Mesenteric fat pad (tissue), 1 donor: ENCODE measurements at places on chromosomes 6 and 20.

GRCh38 chr6:165052561-165053480 is 256.6 kb downstream of the C6orf118 start:
- no peak for DNase-seq

GRCh38 chr6:170176898-170177771 is 113.7 kb downstream of the DLL1 start:
- DNase-seq: peak; percentile 68

DNA sequence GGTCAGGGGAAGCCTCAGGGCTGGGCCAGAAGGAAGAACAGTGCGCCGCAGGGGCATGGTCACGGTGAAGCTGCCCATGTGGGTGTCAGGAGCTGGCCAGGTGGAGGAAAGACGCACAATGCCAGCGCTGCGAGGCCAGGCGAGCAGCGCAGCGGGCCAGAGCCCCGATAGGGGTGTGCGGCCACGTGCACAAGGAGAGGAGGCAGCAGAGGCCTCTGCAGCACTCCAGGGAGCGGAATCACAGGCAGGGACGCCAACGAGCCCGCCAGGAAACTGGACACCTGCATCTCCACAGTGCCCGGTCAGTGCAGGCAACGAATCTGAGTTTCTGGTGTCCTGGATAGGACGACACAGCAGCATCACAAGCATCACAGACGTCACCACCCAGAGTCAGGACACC is 35.7 kb downstream of the TAF4 start:
- DNase-seq: no peak

DNA sequence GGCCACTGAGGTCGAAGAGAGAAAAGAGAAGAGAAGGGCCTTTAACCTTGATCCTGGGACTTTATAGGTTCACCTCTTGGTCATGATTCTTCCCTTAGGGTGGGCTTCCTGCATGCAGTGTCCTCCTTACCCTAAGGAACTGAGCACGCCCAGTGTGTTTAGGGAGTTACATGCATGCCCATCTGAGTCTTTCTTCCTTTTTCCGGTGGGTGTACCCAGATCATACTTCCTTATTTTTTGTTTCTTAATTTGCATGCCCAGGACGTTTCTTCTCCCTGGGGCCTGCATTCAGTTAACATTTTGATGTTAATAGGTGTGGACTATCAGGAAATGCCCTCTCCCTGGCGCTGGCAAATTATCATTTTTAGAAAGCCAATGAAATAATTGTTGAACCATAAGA is 91.5 kb downstream of the HTR1B start:
- no peak for DNase-seq

- DNase-seq: no peak
These were observed 168.0 kb upstream of the CHD6 start for GRCh38 chr20:41786158-41786557.

GRCh38 chr20:3846378-3846739 is 275 bp upstream of the MAVS start:
- DNase-seq: no peak

- no peak for DNase-seq
These were observed 173.4 kb downstream of the ARID1B start for GRCh38 chr6:156950531-156950930.

GRCh38 chr6:87139236-87139635 is 16.1 kb upstream of the ZNF292 start:
- DNase-seq: no peak

GRCh38 chr6:137715589-137716045 is 151.4 kb upstream of the TNFAIP3 start:
- no peak for DNase-seq

DNA sequence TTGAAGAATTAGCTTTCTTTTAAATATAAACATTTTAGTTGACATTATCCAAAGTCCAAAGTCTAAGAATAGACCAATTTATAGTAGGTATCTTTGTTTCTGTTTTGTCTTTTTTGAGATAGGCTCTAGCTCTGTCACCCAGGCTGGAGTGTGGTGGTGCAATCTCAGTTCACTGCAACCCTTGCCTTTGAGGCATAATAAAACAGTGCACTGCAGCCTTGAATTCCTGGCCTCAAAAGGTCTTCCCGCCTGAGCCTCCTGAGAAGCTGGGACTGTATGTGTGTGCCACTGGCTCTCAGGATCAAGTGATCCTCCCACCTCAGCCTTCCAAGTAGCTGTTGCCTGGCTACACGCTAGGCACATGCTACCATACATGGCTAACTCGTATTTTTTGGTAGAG is 135.4 kb downstream of the REV3L start:
- no peak for DNase-seq

DNA sequence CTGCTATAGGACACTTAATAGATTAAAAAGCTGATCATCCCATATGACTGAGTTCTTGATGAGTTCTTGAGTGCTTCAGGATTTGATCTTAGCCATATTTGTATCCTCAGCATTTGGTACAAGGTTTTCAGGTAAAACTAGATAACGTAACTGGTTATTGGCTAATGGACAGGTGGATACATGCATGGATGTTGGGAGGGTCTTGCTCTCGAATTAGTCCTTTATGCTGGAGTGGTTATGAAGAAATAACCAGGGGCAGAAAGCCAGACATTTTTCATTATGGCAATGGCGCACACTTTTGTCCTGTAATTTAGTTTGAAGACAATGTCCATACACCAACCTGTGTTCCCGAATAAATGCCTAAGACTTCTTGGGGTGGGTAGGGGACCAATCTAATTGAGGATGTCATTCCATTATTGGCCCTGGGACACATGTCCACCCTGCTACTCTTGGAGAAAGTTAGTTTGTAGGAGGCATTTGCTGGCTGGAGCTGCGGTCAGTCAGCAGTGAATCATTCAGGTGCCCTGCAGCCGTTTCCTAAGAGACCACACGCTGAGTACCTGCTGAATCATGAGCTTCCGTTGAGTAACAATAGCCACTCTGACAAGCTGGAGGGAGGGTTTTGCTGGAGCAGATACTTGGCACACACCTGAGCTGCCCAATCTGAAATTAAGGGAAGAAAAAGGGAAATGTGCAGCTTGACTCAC is 194.4 kb downstream of the FOXA2 start:
- DNase-seq: no peak

DNA sequence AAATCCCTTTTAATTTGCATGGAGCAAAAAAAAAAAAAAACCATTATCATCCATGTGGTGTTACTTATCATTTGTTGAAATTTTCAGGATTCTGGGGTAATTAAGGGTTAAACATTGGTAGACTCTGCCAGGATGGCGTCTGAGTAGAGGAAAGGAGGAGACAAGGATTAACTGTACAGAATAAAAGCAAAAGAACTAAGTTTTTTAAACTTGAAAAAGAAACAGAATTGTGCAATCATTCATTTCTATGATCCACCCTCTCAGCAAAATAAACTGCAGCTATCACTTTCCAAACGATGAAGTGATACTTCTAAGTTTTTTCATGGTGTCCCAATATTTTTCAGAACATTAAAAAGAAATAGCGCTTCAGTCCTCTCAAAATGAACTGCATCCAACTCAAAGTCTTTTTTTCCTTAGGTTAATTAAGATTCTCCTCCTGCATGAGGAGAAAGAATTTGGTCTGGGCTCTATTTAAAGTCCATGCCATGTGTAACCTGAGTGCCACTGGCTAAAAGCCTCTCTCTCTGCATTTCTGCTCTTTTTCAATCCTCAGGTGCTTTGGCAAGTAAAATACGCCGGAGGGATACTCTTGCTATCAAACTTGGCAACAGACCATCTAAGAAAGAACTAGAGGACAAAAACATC is 69.5 kb upstream of the LTV1 start:
- no peak for DNase-seq

DNA sequence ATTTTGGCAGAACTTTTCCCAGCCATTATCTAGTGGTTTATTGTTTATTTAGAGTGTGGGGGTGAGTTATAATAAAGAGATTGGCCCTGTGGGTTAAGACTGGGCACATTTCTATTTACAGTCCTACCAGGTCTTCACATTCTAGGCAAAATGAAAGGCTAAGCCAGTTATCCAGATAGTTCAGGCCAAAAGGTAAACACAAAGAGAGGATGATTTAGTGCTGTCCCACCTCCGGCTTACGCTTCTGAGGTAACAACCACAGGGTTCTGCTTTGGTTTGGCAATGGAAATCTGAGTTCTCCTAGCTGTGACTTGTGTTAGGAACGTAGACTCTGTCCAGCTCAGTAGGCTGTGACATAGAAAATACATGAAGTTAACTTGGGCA is 50.3 kb upstream of the PTPRK start:
- DNase-seq: no peak

GRCh38 chr6:148203970-148204369 is 138.7 kb upstream of the SASH1 start:
- DNase-seq: no peak

GRCh38 chr6:75205776-75206575 is at the start of gene COL12A1:
Gene COL12A1, minus strand, starts transcription at chr6:75206053. Its CDS starts 3,261 bp downstream, at chr6:75202792.
- peak; percentile 94 for DNase-seq

DNA sequence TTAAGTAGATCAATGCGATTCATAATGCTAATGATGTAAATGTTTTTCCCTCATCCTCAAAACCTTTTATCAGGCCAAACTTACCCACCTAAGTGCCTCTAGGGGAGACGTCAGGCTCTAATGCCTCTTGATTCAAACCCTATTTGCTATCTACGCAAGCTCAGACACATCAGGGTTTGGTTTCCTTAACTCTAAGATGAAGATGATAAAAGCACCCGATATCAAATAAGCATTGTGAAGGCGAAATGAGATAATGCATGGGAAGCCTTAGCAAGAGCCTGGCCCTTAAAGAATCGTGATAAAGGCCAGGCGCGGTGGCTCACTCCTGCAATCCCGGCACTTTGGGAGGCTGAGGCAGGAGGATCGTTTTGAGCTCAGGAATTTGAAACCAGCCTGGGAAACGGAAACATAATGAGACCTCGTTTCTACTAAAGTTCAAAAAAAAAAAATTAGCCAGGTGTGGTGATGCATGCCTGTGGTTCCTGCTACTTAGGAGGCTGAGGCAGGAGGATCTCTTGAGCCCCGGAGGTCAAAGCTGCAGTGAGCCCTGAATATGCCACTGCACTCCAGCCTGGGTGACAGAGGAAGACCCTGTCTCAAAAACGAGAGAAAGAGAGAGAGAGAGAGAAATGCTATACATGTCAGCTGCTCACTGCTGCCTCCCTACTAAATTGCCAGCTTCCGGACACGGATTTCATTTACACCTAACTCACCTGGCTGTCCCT is 13.5 kb downstream of the CNKSR3 start:
- no peak for DNase-seq

DNA sequence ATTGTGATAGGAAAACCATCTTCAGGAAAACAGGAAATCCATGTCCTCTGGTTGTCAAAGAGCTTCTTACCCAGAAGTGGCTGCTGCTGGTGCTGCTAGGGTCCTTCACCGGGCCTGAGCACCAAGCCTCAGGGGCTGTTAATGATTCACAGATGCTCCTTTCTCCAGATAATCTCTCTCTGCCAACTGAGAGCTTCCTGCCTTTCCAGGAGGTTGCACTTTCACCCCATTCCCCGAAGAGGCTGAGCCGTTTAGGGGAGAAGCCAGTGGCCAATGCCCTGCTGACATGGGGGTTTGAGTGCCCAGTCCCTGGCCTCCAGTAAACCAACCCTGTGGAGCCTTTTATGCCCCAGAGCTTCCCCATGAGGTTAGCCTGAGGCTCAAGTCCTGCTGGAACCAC is 122.4 kb downstream of the CBLN4 start:
- no peak for DNase-seq

- DNase-seq: no peak
These were observed 50.6 kb downstream of the NUP153 start for GRCh38 chr6:17656092-17656491.

GRCh38 chr6:11732036-11732631 is 46.5 kb downstream of the ADTRP start:
- DNase-seq: no peak

- no peak for DNase-seq
These were observed 28.3 kb downstream of the CDH4 start for GRCh38 chr20:61280217-61280980.

DNA sequence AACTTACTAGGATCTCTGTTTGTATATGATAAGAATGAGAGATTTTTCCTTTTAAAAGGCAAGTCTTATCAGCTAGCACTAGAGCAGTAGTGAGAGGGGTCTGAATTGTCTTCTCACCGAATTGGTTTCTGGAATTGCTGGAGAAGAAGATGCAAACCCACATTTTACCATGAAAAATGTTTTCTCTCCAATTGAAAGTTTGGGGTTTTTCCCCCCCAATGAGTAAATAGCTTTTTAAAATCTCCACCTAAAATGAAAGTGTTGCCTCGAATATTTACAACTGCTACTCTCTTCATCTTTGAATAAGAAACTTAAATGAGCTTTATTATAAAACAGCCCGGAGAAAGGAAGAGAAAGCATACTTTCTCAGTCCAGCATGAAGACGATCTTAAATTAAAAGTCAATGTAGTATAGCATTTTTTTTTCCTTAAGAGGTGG is 1.8 kb downstream of the TCF21 start:
- DNase-seq: no peak
